Fibroblast of lung (primary cell): ENCODE measurements at places on chromosomes 3 and 15. TPM values are rescaled to one million over a fixed set of nuclear protein-coding genes. Genes with fewer than 3 reads are reported as not detected.

Gene SMAD6
- polyA plus RNA-seq = 1.2 and 2.1 TPM in 2 replicates

Gene PP2D1
- polyA plus RNA-seq = not detected in 2 replicates

Gene GOLGA6L25
- not detected in 2 replicates for polyA plus RNA-seq

Gene FBLN2
- polyA plus RNA-seq = 25.4 and 48.4 TPM in 2 replicates

GRCh38 chr15:90597577-90597976, 67.9 kb downstream of the CRTC3 start:
- H3K4me1 ChIP-seq = peaks cover 5% of the 10 kb centered on the region
- no peaks in the 10 kb centered on the region for H3K27me3 ChIP-seq
- H3K36me3 ChIP-seq = no peaks in the 10 kb centered on the region
- no peak overlapping the region for H3K4me3 ChIP-seq
- DNase-seq = no peak

DNA sequence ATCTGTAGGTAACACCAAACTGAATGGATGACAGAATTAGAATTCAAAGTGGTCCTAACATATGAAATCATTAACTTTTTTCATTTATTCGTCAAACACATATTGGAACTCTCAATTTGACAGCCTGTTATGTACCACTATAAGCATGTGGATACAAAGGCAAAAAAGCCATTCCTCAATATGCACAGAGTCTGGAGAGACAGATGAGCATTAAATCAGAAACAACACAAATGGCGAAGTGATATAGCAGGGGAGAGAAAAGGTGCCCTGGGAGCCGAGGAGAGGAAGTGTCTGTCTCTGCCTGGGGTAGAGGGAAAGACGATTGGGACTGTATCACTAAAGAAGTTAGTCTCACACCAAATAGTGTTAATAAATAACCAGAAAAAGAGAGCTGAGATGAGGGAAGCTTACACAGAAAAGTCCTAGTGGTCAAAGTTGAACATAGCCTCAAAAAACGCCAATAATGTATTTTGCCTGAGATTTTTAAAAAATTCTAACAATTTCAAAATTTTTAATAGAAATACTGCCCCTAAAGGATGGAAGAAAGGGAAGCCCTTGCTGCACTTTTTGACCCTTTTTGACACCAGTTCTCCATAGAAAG, 417.5 kb downstream of the TUSC7 start:
- H3K27me3 ChIP-seq = no peaks in the 10 kb centered on the region
- no peak overlapping the region for H3K27ac ChIP-seq
- DNase-seq = no peak
- no peaks in the 10 kb centered on the region for H3K4me1 ChIP-seq
- no peaks in the 10 kb centered on the region for H3K36me3 ChIP-seq

- no peak for DNase-seq
- H3K27ac ChIP-seq = no peak overlapping the region
- peaks cover 2% of the 10 kb centered on the region for H3K4me1 ChIP-seq
Measured at GRCh38 chr15:69593488-69593887, 140.9 kb downstream of the RPLP1 start.

- no peak overlapping the region for H3K27ac ChIP-seq
- no peak for DNase-seq
- no peaks in the 10 kb centered on the region for H3K27me3 ChIP-seq
- H3K4me3 ChIP-seq = no peak overlapping the region
- no peaks in the 10 kb centered on the region for H3K36me3 ChIP-seq
Measured at GRCh38 chr3:98457543-98457942, 5.5 kb upstream of the OR5K1 start.

DNA sequence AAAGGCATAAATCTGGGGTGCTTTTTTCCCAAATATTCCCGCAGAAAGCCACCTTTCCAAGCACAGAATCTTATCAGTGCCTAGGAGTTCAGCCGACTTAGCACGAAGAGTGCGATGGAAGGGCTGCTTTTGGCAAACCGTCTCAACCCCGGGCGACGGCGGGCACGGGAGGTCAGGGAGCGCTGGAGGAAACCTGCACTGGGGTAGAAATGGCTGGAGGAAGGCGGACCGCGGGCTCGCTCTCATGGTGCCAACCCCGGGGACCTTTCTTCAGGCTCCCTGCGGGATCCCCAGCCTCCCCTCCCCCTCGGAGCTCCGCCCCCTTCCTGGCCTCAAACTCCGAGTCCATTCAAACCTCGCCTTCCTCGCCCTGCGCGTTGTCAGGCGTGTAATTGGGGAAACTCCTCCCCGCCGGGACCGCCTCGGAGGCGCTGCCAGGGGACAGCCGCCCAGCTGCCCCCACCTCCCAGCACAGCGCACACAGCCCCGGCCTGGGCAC, at the start of gene GABRG3:
TSS of gene GABRG3 (plus strand) at position 470 of the 499 bp plus-strand sequence.
- H3K27ac ChIP-seq = no peak within 1 kb of the TSS
- H3K36me3 ChIP-seq = no peaks in the 10 kb centered on the region
- H3K4me1 ChIP-seq = no peaks in the 10 kb centered on the region
- DNase-seq = no peak
- no peaks in the 10 kb centered on the region for H3K27me3 ChIP-seq

- H3K4me1 ChIP-seq = no peaks in the 10 kb centered on the region
- DNase-seq = no peak
Measured at GRCh38 chr3:170178651-170179050, 2.9 kb downstream of the PHC3 start.

GRCh38 chr15:80445300-80446041, 41.3 kb downstream of the ARNT2 start:
- no peak for DNase-seq
- no peak overlapping the region for H3K27ac ChIP-seq
- H3K4me3 ChIP-seq = no peak overlapping the region
- no peaks in the 10 kb centered on the region for H3K36me3 ChIP-seq

GRCh38 chr15:81002331-81003096, 1.8 kb downstream of the TLNRD1 start:
- H3K27me3 ChIP-seq = no peaks in the 10 kb centered on the region
- peaks cover 7% of the 10 kb centered on the region for H3K36me3 ChIP-seq
- H3K27ac ChIP-seq = peak overlapping the region; percentile 95
- peaks cover 7% of the 10 kb centered on the region for H3K4me1 ChIP-seq
- peak; percentile 22 for DNase-seq

DNA sequence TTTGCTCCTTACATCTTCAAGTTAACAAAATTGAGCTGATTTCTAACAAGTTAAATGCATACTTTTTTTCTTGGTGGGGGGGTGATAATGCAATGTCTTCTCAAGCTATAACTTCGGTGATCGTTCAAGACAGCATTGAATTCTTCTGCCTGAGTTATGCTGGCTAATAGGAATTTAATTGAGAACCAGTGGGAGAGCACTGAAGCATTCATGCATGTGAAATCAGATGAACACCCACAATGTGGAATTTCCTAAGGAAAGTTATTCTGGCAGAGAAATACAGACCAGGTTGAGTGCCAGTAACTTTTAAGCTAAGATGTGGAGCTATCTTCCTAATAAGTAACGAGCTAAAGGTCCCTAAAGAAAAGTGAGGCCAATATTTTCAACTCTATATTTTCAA, 3.0 kb downstream of the SPATA16 start:
- H3K36me3 ChIP-seq = no peaks in the 10 kb centered on the region
- DNase-seq = peak; percentile 78
- no peak overlapping the region for H3K27ac ChIP-seq
- H3K4me3 ChIP-seq = no peak overlapping the region
- H3K4me1 ChIP-seq = no peaks in the 10 kb centered on the region
- H3K27me3 ChIP-seq = no peaks in the 10 kb centered on the region

- H3K4me1 ChIP-seq = no peaks in the 10 kb centered on the region
- H3K27me3 ChIP-seq = no peaks in the 10 kb centered on the region
- no peak overlapping the region for H3K27ac ChIP-seq
- H3K36me3 ChIP-seq = no peaks in the 10 kb centered on the region
Measured at GRCh38 chr3:146589899-146590508, 15.1 kb downstream of the PLSCR5 start.

DNA sequence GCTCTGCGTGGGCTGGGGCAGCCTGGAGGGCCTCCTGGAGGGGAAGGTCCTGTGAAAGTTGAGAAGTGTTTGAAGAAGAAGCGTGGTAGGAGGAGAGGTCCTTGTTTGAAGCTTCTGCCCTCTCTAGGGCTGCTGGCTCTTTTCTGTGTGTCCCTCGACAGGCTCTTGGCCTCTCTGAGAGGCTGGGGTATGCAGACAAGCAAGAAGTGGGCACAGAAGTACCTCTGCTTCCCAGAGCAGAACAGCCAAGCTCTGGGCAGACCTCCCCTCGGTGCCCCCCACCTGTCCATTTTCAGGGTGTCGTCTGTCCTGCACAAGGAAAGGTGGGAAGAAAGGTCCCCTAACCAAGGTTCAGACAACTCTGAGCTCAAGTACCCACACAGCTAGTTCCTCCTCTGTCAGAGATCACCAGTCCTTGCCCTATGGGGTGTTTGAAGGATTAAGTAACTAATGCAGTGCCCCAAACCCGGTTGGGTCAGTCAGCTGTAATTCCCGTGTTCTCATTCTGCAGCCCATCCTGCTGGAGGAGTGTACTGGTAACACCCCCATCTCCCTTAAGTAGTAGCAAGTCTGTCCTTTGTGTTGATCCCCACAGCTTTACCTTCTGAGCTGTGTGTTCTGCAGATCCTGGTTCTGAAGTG, 6.3 kb downstream of the CSK start:
- no peak for DNase-seq

DNA sequence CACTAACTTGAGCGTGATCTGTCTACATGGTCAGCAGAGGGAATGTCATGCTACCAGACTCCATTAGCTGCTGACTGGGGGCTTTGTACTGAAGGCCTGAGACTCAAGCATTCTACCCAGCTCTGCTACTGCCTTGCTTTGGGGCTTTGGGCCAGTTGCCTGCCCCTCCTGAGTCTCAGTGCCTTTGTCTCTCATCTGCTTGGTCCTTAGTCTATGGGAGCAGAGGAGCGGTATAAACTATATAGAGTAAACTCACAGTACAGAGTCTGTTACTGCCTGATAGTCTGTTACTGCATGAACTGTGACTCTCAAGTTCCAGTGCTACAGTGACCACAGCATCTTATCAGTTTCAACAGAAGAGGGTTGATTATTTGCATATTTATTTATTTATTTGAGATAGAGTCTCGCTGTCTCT, 38.5 kb upstream of the C15orf39 start:
- H3K4me3 ChIP-seq = no peak overlapping the region
- H3K36me3 ChIP-seq = no peaks in the 10 kb centered on the region
- no peak for DNase-seq
- no peaks in the 10 kb centered on the region for H3K27me3 ChIP-seq
- H3K27ac ChIP-seq = no peak overlapping the region

DNA sequence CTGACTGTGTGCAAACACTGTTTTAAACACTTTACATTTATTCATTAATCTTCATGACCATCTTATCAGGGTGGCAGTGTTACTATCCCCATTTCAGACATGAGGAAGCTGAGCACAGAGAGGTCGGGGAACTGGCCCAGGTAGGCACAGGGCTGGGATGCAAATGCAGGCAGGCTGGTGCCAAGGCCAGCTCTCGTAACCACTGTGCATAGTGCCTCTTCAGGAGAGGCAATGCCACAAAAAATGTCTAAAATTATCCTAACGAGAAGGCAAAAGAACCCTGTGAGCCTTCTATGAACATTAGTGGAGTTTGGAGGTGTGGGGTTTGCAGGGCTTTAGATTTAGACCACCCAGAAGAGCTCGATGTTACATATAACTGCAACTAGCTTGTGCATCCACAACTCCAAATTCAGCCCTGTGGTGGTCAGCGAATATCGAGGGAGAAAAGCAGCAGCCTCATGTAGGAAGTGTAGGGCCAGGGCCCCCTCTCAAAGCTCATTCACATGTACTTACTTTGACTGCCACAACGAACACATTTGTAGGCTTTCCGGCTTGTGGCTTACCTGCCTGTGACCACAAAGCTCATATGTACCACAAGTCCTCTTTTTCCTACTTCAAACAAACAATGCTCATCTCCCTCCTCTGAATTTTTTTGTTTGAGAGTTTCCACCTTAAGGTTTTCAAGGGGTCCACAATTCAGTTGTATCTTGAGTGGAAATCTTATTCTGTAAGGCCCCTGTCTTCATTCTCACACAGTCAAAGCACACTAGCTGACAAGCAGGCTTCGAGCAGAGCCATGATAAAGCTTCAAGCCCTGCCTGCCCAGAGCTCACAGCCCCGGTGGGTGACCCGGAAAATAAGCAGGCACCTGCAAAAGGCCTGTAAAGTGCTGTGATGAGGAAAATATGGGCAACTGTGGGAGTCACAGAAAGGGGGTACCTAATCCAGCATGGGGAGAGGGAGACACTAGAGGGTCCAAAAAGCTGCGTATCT, 722.9 kb upstream of the CFAP20DC start:
- no peak overlapping the region for H3K27ac ChIP-seq
- H3K4me3 ChIP-seq = no peak overlapping the region
- no peak for DNase-seq
- H3K27me3 ChIP-seq = no peaks in the 10 kb centered on the region
- no peaks in the 10 kb centered on the region for H3K4me1 ChIP-seq

DNA sequence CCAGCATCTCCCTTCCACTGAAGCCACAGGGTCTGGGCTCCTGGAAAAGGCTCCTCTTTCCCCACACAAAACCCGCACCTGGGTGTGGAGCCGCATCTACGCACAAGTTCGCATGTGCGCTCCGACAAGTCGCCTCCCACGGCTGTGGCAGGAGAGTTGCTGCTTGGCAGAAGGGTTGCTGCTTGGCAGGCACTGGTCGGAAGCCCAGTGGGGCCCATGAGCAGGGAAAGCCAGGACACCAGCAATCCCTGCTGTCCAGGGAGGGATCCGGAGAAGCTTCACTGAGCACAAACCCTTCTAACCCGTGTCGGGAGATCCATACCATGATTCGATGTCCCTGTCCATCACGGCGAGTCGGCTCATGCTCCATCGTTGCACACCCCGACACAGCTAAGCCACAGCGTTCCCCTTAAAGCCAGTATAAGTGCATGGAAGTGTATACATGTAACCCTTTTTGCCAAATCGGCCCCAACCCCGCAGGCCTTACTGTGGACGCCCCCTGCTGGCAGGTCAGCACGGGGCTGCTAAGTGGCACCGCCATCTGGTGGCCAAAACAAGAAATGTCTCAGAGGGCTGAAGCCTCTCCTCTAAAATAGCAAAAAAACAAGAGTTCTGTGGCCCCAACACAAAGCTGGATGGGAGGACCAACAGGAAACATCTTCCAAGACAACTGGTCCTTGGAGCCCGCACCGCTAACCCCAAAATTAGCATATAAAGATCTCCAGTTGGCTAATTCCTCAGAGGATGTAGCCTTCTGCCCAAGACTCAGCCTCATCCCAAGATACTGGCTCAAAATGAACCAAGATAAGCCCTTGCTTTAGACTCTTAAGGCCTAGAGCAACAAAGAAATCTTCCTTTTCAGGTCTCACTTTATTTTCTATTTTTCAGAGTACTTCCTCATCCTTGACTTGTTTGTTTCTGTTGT, 8.3 kb downstream of the ANKRD63 start:
- H3K4me3 ChIP-seq = no peak overlapping the region
- H3K27ac ChIP-seq = no peak overlapping the region
- H3K27me3 ChIP-seq = peaks cover 15% of the 10 kb centered on the region
